ENCODE measurements at places on chromosomes 2 and 18.

DNA sequence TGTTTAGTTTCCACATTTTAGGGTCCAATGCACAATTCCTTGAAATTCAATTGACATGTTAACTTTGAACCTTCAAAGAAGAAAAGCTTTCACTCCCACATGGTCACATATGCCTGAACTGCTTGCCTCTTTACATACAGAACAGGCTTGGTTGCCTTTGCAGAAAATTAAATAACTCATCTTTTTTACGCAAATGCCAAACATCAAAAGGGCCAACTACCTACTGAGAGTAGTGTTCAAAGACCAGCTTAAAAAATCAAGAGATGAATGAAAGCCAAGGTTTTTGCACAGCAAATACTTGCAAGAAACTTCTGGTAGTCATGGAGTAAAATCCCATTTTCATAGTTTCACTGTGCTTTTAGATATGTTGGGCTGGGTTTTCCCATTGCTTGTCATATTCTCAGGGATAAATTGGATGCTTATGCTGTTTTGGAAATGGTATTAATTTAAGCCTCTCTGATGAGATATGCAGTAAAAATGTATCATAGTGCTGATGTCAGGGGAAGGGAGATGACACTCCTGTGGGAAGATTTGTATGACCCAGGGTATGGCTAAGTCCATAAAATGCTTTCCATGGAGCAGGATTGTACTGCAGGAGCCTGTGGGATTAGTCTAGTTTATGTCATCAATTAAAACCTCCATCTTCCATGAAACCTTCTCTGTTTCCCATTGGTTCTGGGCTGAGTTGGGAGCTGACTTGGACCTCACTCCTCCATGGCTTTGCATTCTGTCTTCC is 60.6 kb upstream of the DARS1 start:
- DNase-seq, result no peak

DNA sequence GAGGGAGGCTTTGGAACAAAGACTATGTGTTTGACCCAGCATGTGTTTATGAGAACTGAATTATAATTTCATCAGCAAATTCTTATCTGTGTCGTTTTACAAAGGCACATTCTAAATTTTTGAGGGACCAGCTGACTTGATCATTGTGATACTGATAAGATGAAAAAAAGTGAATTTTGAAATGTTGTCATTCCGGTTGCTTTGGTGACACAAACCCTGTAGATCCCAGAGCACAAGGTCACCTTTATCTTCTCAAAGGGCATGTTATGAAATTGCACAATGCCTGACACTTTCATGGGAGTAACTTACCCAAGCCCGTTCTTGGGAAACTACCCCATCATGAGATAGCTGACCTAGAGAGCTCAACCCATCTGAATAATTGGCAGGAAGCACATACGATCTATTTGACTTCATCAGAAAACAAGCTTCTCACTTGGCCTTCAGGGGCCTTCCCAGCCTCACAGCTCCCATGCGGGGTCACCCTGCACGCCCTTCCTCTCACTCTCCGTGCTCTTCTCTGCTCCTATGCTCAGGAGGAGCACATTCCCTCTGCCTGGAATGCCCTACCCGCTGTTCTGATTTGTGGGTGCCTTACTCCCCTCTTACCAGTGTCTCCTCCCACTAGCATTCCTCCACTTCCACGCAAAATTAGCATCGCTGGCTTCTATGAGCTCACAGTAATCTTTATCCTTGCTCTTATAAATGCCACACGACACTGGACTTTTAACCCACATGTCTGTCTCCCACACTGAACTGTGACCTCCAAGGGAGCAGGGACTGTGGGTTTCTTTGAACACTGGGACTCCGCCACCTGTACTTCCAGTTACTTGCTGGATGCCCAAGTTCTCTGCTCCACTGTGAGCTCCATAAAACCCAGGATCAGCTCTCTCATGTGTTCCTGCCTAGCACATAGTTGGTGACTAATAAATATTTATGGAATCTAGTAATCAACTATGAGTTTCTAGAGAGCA is 555.8 kb upstream of the ID2 start:
- DNase-seq, result peak; percentile 64

GRCh38 chr2:236209996-236210395 is 41.8 kb upstream of the GBX2 start:
- DNase-seq, result no peak

DNA sequence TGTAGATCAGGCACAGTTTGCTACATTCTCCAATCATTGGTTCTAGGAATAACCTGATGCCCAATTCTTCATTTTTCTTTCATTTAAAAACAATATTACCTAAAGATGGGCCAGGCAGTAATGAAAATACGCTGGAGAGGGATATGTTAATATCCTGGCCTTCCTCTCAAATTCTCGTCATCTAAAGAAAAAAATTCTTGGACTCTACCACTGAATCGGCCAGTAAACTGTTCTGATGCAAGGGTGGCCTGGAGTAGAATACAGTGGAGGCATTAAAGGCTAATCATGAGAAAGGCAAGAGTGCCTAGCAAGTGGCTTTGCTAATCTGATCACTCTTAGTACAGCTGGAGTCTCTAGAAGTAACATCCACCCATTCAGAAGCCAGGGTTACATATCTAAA is 157.7 kb downstream of the ANTXR1 start:
- no peak for DNase-seq

- DNase-seq, result peak; percentile 18
These were observed 110.4 kb downstream of the GRB14 start for GRCh38 chr2:164510895-164511294.

- peak; percentile 86 for DNase-seq
These were observed 1.1 kb upstream of the SLC14A1 start for GRCh38 chr18:45722899-45723298.

- DNase-seq, result no peak
These were observed 50.1 kb downstream of the SLC14A1 start for GRCh38 chr18:45774065-45774521.

Measured in right cardiac atrium (tissue), 5 donors.